ENCODE measurements at places on chromosomes 2 and 18. TPM values are rescaled to one million over a fixed set of nuclear protein-coding genes. Genes with fewer than 3 reads are reported as not detected.

The DYNAP gene
- total RNA-seq: not detected

The DES gene
- total RNA-seq: not detected

The GALNT3 gene
- 0.43 TPM for total RNA-seq

The NTSR2 gene
- total RNA-seq: not detected

The FOXD4L1 gene
- total RNA-seq: not detected

The D2HGDH gene
- total RNA-seq: 14.0 TPM

The DCDC2C gene
- total RNA-seq: not detected

The FHOD3 gene
- 7.8 TPM for total RNA-seq

The COLEC11 gene
- total RNA-seq: 5.2 TPM

The OXER1 gene
- total RNA-seq: not detected

The DNAJC5G gene
- total RNA-seq: not detected

DNA sequence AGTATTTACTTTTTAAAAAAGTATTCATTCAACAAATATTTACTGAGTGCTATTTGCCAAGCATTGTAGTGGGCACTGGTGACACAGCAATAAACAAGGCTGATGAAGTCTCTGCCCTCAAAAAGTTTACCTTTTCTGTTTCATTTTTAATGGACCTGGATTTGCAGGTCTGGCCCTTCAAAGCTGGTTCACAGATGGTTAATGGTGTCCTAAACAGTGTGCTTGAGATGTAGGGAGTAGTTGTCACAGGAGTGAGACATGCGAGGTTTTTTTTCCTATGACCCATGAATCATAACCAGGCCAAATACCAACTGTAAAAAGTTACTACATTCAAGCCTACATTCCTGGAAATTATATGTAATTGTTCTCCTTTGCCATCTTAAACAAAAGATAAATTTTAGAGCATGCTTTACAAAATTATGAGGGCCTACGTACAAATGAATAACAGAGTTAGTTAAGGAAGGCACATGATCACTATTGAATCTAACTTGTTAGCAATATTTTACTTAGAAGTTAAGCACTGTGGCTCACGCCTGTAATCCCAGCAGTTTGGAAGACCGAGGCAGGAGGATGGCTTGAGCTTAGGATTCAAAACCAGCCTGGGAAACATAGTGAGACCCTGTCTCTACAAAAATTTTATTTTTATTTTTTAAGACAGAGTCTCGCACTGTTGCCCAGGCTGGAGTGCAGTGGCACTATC is 223.9 kb downstream of the MBD5 start:
- peak; percentile 55 for DNase-seq

DNA sequence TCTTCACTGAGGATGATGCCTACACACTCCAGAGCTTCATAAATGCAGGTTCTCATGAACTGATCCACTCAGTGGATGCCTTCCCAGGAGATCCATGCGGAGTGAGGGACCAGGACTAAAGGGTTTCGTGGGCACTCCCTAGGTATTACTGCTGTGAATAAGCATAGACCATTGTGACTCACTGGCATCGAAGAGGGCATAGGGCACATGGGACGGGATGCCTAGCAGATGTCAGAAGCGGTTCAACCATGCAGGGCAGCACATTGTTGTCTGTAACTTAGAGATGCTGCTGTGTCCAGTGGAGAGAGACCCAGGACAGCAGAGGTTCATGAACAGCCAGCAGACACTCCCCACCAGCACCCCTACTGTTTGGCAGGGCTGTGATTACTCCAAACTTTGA is 17.2 kb downstream of the GKN2 start:
- no peak for DNase-seq

GRCh38 chr2:178994264-178994663 is 55.7 kb downstream of the CCDC141 start:
- DNase-seq: no peak

- DNase-seq: no peak
Observed at GRCh38 chr2:69692424-69692823, 48.9 kb upstream of the AAK1 start.

- peak; percentile 35 for DNase-seq
Observed at GRCh38 chr2:190765386-190766173, 115.0 kb upstream of the GLS start.

GRCh38 chr2:236352761-236353593 is 88.8 kb upstream of the ASB18 start:
- DNase-seq: peak; percentile 12

DNA sequence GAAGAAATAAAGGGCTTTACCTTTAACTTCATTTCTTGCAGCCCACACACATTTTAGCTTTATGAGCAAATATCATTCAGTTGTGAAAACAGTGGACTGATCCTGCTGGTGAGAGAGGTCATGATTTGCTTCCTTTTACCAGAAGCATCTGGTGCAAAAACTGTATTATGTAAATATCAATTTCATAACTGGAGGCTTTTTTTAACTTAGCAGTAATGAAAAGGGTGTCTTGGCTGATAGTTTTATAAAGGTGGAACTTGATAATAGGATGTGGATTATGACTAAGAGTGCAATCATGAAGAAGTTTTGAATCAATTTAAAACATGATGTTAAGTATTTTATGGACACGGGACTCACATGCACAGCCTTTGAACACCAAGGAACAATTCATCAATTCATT is 304.4 kb downstream of the GULP1 start:
- no peak for DNase-seq

GRCh38 chr18:33116376-33116775 is 324.1 kb downstream of the CCDC178 start:
- peak; percentile 2 for DNase-seq

- DNase-seq: no peak
Observed at GRCh38 chr18:77254711-77255405, 5.2 kb downstream of the GALR1 start.

DNA sequence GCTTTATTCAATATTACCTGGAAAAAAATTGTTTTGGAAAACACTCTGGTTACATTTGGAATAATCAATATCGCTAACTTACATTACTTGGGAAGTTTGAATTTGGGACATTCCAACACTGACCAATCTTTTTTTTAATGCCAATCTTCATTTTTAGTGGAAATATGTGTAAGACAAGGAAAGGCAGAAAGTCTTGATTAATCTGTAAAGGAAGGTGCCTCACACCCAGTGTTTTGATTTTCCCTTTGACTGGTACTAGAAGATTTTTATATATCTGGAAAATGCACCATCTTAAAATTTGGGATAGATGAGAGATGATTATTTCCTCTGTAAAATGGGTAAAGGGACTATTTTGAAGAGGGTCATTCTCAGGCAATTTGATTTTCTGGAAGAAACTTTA is 879.2 kb upstream of the ZEB2 start:
- DNase-seq: no peak

DNA sequence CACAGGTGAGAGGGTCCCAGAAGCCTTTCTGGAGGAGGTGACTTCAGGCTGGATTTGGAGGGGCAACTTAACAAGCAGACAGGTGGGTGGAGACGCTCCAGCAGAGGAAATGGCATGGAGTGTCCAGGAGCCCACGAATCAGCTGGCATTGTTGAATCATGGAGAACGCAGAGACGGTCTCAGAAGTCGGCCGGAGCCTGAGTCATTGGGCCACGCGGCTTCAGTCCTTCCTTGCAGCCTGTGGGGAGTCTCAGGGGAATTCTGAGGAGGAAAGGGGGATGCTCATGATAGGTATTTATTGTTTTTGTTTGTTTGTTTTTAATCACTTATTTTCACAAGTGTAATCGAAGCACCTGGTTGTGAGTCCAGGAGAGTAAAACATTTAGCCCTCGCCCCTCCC is 184.6 kb upstream of the HDAC4 start:
- no peak for DNase-seq

GRCh38 chr2:120910956-120911951 is 175.6 kb downstream of the GLI2 start:
- DNase-seq: peak; percentile 50

GRCh38 chr2:67304300-67304890 is 92.7 kb upstream of the ETAA1 start:
- DNase-seq: peak; percentile 60

Measured in Caki2 (cell line).